Fibroblast of pulmonary artery (primary cell): ENCODE measurements at places on chromosomes 1 and 21.

GRCh38 chr1:220281159-220281574 is 8.9 kb upstream of the RAB3GAP2 start:
- DNase-seq: peak; percentile 44

DNA sequence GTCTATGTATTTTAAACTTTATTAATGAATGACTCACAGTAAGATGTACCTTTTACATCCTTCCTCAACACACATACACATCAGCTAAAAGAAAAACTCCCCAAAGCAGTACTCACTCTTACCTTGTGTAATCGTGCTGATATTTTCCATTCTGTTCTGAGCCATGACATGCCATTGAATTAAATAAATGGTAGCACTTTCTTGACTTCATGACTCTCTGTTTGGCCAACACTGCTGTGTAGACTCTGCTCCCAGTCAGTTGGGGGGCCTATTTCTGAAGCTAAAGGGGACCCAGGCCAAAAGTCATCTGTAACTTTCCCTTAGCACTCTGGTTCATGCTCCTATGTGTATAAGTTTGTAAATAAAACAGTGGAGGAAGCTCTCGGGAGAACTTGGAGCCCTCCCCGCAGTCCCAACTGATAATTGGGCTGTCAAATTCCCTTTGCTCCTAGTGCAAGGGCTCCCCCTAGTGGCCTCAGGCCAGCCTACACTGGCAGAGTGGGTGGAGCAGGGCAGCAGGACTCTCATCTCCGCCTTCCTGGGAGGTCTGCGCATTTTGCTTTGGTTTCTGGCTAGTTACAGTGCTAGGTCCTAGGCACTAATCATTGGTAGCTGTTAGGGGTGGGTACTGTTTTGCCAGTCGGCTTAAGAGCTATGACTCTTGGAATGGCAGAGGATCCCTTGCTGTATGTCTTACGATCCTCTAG is 1.7 kb upstream of the FYB2 start:
- peak; percentile 78 for DNase-seq

GRCh38 chr1:104406728-104407127 is 657.0 kb downstream of the AMY1C start:
- no peak for DNase-seq

DNA sequence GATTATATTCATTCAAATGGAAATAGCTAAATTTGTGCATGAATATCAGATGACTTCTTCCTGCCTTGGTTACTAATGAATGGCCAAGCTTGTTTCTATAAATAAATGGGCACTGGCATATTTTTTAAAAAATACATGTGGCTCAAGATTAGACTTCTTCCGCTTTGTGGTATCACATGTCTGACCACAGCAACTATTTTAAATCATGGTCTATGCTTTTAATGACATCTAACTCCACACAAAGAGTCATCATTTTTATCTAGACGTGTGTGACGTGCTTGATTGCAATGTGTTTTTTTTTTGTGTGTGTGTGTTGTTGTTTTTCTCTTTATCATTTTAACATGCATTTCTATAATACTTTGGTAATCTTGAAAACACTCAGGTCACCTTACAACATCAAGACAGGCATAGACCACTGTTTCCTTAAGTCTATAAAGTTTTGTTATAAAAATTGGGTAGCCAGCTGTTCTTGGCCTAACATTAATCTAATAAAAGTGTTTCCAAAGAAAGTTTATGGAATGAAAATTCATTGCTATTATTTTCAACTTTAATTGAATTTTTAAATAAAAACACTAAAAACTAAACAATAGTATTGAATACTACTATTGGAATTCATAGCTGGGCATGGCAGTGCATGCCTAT is 29.5 kb downstream of the RGS1 start:
- DNase-seq: peak; percentile 52

- peak; percentile 55 for DNase-seq
These were observed 23.4 kb downstream of the CSF1 start for GRCh38 chr1:109933856-109934711.

GRCh38 chr21:22200378-22201092 is 1202.3 kb downstream of the NCAM2 start:
- peak; percentile 4 for DNase-seq

DNA sequence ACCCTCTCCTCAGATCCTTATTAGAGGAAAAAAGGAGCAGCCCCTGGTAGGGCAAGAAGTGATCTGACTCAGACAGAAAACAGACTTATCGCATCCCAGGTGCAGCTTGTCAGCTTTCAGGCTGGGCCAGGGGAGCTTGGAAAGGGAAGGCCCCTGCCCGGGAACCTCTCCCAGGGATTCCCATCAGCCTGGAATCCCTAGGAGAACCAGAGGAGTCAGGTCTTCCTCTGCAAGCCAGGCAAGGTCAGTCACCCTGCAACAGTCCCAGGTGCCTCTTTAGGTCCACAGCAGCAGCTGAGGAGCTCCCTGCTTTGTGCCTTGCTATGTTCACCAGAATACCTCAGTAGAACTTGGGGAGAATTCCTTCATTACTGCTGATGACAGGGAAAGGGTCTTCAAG is 2.9 kb upstream of the PRAMEF12 start:
- no peak for DNase-seq

- no peak for DNase-seq
These were observed 104.0 kb downstream of the PPIAL4G start for GRCh38 chr1:148379170-148379500.

DNA sequence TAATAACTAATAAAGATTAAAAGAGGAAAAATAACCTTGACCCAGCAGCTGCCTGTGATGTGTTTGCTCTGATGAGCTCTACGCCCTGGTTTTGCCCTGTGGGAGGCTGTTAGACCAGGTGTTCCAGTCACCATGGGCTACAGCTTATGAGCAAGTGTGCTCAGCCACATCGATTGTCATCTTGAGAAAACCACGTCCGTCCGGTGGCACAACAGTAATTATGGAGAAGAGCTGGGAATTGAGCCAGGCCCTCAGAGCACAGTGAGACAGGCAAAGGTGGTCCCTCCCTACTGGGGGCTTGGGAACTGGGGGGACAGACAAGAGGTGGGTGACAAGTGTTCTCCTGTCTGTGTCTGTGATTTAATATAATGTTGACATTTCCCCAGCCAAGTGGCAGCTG is 420.5 kb downstream of the MATN1 start:
- DNase-seq: no peak

DNA sequence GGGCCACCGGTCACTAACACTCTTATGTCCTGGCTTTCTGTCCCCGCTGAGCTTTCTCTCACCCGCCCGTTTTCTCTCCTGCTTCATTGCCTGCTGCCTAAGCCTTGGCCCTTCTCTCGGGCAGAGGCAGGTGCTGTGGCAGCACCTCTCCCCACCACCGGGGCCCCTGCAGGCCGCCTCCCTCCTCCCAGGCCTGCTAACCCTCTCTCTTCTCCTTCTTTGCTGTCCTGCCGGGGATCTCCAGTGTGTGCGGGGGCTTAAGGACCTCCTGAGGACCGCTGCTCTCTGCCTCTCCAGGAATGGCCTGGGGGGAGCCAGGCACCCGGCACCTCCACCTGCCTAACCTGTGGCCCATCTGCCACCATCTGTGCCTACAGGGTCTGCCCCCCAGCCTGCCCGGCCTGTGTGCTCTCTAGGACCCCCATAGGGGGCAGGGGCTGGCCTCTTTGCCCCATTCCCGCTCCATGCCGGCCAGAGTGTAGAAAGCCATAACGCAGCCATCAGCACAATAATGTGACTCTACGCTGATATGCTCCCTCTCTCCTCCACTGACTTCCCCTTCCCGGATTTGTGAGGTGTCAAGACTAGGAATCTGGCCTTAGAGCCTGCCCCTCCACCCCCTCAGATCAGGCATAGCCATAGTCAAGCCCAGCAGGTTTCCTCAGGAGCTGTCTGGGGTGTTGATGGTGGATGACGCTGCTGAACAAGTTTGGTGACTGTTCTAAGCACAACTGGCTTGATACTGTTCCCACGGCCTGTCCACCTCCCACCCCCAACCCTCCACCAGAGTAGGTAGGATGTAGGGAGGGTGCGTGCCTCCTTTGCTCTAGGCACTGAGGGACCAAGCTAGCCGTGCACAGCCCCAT is 6.1 kb upstream of the SFN start:
- no peak for DNase-seq

GRCh38 chr1:25737130-25737529 is 62.9 kb upstream of the SELENON start:
- no peak for DNase-seq

DNA sequence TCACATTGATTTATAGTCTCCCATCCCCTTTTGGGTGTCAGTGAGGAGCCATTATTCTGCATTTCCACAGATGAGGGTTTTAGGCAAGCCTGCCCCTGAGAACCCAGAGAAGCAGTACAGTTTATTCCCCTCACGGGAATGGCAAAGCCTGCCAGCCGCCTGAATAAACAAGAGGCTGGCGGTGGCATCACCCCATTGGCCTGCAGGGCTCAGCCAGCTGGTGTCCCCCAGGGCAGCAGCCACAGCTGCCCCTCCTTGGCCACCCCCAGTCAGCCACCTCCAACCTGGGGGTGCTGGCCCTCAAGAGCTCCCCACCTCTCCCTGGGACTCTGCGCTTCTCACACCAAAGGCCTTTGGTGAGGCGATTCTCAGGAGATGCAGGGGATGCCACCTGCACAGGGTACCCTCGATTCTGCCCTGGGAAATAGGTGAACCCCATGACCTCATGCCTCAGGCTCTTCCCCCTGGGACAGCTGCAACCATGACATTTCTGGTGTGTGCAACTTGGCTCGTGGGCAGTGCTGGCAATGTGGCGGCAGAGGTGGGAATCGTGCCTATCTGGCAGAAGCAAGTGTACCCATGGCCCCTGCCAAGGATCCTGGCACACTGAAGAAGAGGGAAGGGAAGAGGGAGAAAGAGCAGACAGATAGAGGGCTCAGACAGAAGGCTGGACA is 14.0 kb downstream of the OLFML2B start:
- DNase-seq: no peak

DNA sequence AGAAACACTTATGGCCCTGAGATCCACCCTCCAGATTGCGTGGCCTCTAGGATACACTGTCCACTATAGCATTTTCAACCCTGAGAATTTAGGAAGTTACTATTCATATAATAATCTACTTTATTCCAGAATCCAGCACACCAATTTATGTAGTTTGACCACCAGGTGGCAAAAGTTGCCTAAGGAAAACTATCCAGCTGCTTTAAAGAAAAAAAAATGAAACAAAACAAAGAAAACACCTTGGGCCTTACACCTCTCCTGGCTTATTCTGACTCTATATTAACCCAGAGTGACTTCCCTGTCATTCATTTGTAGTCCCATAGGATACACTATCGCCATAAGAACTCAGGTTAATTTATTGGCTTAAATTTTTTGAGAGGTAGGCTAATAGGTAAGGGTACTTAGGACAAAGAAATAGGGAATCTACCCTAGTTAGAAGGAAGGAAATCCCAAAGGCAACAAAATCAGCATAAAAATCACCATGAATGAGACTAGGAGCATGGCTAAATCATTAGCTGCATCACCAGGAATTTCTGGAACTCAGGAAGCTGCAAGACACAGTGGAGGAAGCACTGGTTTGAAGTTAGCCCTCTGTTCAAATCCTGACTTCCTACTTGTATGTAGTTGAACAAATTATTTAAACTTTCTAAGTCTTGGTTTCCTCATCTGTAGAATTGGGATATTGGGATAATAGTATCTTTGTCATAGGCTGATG is 107.5 kb downstream of the SPAG17 start:
- peak; percentile 61 for DNase-seq

GRCh38 chr1:69766431-69767180 is 198.9 kb downstream of the LRRC7 start:
- no peak for DNase-seq

GRCh38 chr1:39890880-39891279 is 7.6 kb upstream of the TRIT1 start:
- DNase-seq: no peak

- DNase-seq: peak; percentile 16
These were observed 521.0 kb upstream of the B3GALT2 start for GRCh38 chr1:193707271-193708021.

DNA sequence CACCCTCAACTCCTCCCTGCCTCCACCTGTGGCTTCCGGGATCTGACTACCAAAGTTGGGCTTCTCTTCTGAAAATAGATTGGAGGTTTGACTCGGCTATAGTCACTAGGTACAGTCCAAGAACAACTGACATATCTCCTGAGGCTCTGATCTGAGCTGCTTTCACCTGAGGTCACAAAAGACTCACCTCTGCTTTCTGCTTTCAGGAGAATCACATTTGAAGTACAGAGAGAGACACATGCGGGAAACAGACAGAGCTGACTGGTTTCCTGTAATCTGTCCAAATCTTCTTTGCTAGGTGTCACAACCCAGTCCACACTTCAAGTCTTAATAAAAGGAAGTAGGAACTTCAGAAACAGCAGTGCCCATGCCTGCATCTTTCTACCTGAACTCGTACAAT is 245.4 kb upstream of the CHRM3 start:
- DNase-seq: no peak

DNA sequence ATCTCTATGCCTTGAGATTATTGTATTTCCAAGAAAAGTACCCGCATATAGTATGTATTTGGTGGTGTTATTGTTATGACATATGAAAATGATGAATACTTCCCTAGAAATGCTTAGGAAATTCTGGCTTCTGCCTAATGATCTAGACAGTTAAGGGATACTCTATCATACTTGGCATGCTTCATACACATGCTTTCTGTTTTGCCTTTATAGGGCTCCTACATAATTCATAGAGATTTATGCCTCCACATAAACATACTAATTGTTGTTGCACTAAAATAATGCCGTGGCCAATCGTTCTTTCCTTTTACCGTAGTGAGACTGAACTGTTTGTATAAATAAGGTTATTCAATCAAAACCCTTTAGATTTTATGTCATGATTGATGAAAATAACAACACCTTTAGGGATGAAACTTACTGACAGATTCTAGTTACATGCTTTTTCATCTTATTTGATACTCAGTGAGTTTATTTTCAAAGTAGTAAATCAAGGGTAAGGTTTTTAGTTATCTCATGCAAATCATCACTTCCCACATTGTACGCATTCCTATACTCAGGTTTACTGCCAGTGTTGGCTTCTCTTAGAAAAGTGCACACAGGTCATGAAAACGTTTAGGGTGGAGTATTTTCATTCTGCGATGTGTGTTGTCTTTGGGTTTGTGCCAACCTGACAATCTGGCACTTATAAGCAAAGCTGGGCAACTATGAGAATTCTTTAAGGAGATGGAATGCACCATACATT is 40.5 kb upstream of the SCYL3 start:
- DNase-seq: peak; percentile 60

- no peak for DNase-seq
These were observed 36.7 kb upstream of the LRRC53 start for GRCh38 chr1:74548961-74549750.

DNA sequence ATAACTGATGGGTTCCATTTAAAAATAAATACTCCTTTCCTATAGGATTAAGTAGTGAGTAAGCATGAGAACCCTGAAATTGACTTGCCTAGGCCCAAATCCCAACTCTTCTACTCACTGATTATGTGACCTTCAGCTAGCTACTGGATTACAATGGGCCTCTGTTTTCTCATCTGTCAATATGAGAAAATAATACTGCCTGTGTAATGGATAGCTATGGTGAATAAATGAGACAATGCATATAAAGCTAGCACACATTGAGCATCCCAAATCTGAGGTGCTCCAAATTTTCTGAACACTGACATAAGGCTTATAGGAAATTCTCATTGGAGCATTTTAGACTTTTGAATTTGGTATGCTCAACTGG is 5.3 kb upstream of the LRRC8C start:
- no peak for DNase-seq
